Tongue (tissue), 3 donors: ENCODE measurements at places on chromosomes 7 and 10.

DNA sequence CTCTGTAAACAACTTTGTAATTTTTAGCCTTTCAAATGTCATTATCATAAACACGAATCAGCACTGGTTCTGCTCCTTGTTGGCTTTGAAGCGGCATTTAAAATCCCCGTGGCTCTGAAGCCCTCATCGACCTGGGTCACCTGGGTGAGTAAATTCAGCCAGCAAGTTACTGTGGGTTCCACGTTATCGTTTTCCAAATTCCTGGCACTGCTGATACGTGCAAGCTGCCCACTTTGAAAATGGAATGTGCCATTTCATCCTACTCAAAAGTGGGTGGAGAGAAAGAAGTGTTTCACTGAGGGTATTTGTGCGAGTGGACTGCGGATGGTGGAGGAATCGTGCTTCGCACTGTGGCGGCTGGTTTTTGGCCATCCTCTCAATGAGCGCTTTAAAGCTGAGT, 281.7 kb downstream of the KLF6 start:
- no peak for DNase-seq

DNA sequence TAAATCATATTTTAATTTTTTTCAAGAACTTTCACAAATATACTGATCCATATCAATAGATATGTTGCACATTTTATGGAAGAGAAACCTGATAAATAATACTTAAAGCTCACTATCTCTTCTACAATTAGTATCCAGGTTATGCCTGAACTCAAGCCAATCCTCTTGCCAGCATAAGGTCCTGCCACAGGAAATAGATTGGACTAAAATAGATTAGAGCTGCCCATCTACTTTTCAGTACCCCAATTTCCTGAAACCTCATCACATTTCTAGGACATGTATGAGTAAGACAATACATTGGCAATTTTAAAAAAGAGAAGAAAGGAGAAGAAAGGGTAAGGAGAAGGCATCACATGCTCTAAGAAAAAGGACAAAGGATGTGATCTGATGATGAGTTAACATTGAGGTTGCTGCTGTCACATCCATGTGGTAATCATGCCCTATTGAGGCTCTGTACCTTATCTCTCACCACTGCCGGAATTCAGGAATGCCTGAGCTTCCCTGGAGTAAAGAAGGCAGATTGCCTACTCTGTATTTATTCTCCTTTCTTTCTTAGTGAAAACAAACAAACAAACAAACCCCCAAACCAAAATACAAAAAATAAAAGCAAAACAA, 199.7 kb downstream of the ANK3 start:
- DNase-seq, result no peak

DNA sequence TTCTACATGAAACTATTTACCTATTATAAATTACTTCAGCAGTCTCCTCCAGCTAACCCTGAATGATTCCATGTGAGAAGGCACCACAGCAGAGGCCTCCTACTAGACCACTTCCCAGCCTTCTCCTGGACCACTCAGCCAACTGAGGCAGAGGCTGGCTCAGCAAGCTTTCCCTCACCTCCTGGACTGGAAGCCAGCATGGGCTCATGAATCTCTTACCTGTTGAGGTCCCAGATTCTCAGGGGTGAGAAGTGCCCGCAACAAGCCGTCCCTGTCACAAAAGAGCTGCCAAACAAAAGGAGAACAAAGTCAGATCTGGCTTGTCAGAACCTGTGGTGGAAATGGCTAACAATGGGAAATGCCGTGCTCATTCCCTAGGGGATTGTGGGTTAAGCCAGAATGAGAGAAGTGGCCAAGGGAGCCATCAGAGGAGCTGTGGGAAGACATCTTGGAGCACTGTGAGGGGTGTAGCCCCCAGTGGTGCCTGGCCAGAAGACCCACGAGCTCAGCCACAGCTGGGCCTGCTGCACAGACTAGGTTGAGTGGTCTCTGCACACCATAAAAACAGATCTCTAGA, 36.5 kb downstream of the DPCD start:
- DNase-seq, result no peak

- no peak for DNase-seq
Observed at GRCh38 chr7:94243066-94243711, 151.5 kb upstream of the COL1A2 start.

GRCh38 chr10:6579904-6580278, at the start of gene PRKCQ:
PRKCQ (minus strand) TSS chr10:6580276; CDS start chr10:6515135, 65,141 bp downstream.
- peak; percentile 63 for DNase-seq

- peak; percentile 25 for DNase-seq
Observed at GRCh38 chr10:28564905-28565304, 32.0 kb downstream of the WAC start.

DNA sequence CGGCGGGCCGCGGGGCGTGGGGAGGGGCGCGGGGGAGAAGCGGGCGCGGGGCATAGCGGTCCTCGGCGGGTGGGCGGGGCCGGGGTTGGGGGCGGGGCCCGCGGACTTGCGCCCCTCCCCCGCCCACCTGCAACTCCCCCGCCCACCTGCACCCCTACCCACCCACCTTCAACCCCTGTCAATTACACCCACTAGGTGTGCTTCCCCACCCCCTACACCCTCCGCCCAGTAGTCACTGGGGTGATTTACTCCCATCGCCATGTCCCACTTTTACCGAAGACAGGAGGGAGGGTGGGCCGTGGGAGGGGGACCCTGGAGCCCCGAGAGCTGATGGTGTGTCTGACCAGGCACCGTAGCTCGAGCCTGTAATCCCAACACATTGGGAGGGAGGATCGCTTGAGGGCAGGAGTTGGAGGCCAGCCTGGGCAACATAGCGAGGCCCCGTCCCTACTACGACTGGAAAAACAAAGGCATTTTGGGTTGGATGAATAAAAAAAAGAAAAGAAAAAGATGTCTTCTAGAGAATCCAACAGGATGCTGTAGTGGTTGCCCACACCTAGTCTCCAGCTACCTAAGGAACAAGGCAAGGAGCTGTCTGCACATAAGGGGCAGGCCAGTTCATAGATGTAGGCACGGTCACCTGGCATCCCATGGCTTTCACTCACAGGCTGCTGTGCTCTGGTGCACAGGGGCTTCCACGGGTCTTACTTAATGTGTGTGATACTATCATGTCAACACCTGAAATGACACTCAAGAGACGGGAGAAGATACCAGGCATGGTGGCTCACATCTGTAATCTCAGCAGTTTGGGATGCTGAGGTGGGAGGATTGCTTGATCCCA, 761 bp downstream of the KCTD7 start:
- DNase-seq, result no peak

DNA sequence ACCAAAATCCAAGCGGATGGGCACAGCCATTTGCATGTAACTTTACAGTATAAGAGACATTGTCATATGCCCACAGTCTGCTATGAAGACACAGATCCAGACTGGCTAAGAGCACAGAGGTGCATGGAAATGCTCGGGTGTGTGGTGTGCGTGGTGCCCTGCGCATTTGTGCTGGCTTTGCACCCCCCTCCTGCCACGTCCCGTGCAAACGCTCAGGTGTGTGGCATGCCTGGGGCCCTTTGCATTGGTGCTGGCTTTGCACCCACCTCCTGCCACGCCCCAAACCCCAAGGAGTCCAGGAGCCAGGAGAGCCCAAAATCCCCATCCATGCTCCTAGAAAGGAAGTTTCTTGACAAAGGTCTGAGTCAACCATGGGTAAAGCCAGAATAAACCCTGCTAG, 306.2 kb downstream of the PTPRN2 start:
- DNase-seq, result no peak
